Melanocyte of skin (primary cell): ENCODE measurements at places on chromosomes 5 and 9. TPM values are rescaled to one million over a fixed set of nuclear protein-coding genes. Genes with fewer than 3 reads are reported as not detected.

The CXCL14 gene
- total RNA-seq = under 0.01 TPM in 1 of 2 replicates, not detected in the other

The WHRN gene
- total RNA-seq = 13.1 and 15.8 TPM in 2 replicates

The RAD17 gene
- 24.6 and 25.6 TPM in 2 replicates for total RNA-seq

The PCDHB16 gene
- total RNA-seq = under 0.01 TPM in 1 of 2 replicates, not detected in the other

The SMIM32 gene
- not detected in 2 replicates for total RNA-seq

The IL13 gene
- 0.36 TPM in 1 of 2 replicates, not detected in the other for total RNA-seq

The SLCO6A1 gene
- not detected in 2 replicates for total RNA-seq

The MYOT gene
- total RNA-seq = not detected in 2 replicates

The IL33 gene
- total RNA-seq = 0.15 and 0.33 TPM in 2 replicates

The UBAC1 gene
- 34.4 and 34.6 TPM in 2 replicates for total RNA-seq

The NMUR2 gene
- not detected in 2 replicates for total RNA-seq

The CCNJL gene
- 8.5 and 8.7 TPM in 2 replicates for total RNA-seq

The PCDHGA10 gene
- total RNA-seq = 4.6 and 5.0 TPM in 2 replicates

The PCDHA4 gene
- under 0.01 TPM in 2 replicates for total RNA-seq

The FOXD4L6 gene
- 0.34 TPM in 1 of 2 replicates, not detected in the other for total RNA-seq

The C6 gene
- not detected in 2 replicates for total RNA-seq

The SLC36A3 gene
- total RNA-seq = not detected in 2 replicates

The SUSD3 gene
- total RNA-seq = 3.7 and 5.3 TPM in 2 replicates

The FOXD1 gene
- total RNA-seq = not detected in 2 replicates

The UGT3A1 gene
- total RNA-seq = not detected in 2 replicates

The LRRC14B gene
- total RNA-seq = not detected in 2 replicates

The STING1 gene
- 17.2 and 26.2 TPM in 2 replicates for total RNA-seq

The IL5 gene
- total RNA-seq = not detected in 2 replicates

The HCN1 gene
- total RNA-seq = under 0.01 TPM in 1 of 2 replicates, not detected in the other

The PDE6A gene
- not detected in 2 replicates for total RNA-seq

The WDR38 gene
- total RNA-seq = not detected in 2 replicates

The NR4A3 gene
- total RNA-seq = 7.2 and 8.3 TPM in 2 replicates

The NDOR1 gene
- total RNA-seq = 14.7 and 16.0 TPM in 2 replicates

The TERT gene
- not detected in 2 replicates for total RNA-seq

The IFNA13 gene
- total RNA-seq = not detected in 2 replicates

The TAS2R1 gene
- not detected in 2 replicates for total RNA-seq
